Fibroblast of the aortic adventitia (primary cell): ENCODE measurements at places on chromosomes 6 and 20.

GRCh38 chr20:38599410-38599882, 2.2 kb upstream of the ARHGAP40 start:
- DNase-seq, result peak; percentile 20

DNA sequence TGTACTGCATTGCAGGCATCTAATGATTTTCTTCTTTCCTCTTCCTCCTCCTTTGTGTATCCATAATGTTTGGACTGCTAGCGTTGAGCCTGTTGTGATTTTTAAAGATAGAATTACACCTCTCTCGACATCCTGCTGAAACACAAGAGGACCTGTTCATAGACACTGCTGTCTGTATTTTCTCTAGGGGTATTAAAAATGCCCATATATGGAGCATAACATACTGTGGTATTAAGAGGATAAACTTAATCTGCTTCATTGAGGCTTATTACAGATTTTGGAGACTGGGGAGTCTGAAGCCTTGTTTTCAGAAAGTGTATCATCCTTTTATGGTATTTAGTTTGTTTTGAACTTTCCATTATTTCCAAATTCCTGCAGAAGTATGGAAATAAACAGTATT, 414.3 kb downstream of the CDKAL1 start:
- DNase-seq, result no peak

DNA sequence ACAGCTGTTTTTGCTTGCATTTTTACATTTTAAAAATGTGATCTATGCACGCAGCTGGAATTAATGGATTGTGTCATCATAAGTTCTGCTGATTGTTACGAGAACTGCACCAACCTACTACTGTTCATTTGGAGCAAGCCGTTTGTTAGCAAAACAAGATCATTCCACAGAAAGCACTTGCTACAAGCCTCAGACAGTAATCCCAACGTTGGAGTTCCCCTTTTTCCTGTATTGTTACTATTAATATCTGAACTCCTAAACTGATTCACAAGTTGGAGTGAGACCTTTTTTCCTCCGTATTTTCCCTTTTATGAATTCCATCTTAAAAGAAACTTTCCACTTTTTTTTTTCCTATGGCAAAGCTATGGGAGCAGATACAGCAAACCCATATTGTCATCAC, 3.5 kb downstream of the TENT5A start:
- peak; percentile 61 for DNase-seq

DNA sequence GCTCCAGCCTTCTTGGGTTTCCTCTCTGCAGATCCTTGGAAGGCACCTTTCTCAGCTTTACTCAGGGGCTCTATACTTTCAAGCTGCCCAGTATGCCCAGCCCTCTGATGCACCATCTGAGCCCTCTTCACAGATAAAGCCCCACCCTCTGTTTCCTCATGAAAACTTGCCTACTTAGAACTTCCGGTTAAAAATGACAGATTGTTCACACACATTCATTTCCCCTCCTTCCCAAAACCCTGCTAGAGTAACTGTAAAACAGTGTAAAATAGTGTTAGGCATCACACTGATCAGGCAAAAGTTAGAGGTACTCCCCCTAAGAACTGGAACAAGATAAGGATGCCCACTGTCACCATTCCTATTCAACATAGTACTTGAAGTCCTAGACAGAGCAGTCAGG, 14.0 kb upstream of the GCM1 start:
- DNase-seq, result no peak

- DNase-seq, result peak; percentile 13
Observed at GRCh38 chr20:44650771-44651433, 597 bp downstream of the ADA start.

- peak; percentile 22 for DNase-seq
Observed at GRCh38 chr20:9353916-9354276, 160.5 kb upstream of the LAMP5 start.

- DNase-seq, result no peak
Observed at GRCh38 chr6:2141644-2142290, 103.6 kb downstream of the GMDS start.
